ENCODE measurements at places on chromosomes 6 and 20.

GRCh38 chr6:136762022-136762975, 30.0 kb downstream of the MAP3K5 start:
- no peak for DNase-seq

- peak; percentile 68 for DNase-seq
Measured at GRCh38 chr6:68572525-68572924, 62.6 kb upstream of the ADGRB3 start.

- DNase-seq: no peak
Measured at GRCh38 chr20:22823119-22823518, 212.0 kb upstream of the SSTR4 start.

GRCh38 chr20:11158146-11158545, 484.3 kb upstream of the JAG1 start:
- DNase-seq: no peak

GRCh38 chr20:4661191-4661590, 60.5 kb upstream of the PRND start:
- no peak for DNase-seq

- DNase-seq: no peak
Measured at GRCh38 chr20:52601295-52601971, 370.7 kb upstream of the TSHZ2 start.

DNA sequence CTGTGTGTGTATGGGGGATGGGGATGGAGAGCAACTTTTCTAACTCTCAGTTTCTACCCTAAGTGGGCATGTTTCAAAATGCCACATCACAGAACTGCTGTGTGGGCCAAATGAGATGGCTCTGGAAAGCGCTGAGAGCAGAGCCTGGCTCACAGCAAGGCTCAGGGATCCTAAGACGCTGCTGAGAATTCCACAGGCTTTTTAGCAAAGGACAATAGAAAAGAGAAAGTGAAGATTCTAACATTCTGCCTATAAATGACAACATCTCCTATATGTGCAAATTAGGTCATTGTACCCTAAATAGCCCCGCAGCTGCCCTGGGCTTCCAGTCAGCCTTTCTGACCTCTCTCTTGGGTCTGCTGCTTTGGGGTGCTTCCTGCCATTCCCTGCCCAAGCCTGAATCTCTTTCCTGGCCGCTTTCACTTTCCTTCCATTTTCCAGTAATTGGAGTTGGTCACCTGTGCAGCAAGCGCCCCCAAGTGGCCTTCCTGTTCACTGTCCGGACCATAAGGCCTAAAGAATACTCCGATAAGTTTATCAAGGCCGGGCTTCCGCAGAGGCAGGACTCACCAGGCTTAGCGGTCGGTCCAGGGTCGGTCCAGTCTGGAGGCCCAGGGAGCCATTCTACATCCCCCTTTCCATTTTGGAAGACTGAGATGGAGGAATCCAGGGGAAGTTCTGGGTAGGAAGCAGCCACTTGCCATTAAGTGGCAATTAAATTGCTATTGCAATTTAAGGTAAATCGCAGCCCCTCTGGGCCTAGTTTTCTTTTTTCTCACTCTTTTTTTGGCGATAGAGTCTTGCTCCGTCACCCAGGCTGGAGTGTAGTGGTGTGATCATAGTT, 6.7 kb upstream of the DDR1 start:
- DNase-seq: no peak

DNA sequence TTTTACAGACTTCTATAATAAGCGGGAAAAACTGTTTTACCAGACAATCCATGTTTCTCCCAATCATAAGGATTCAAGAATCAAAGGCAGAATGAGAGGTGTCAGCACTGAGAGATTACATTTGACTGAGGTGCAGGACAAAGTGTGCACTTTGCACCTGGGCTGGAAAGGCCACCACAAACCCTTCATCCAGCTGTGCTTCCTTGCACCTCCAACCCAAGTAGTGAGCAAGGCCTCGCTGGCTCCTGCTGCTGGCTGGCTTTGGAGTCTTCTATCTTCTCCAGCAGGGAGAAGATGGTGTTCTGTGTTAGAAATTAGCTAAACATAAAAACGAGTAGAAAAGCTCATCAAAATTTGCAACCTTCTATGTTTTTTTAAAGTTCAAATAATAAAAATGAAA, 77.7 kb downstream of the CHD6 start:
- no peak for DNase-seq

DNA sequence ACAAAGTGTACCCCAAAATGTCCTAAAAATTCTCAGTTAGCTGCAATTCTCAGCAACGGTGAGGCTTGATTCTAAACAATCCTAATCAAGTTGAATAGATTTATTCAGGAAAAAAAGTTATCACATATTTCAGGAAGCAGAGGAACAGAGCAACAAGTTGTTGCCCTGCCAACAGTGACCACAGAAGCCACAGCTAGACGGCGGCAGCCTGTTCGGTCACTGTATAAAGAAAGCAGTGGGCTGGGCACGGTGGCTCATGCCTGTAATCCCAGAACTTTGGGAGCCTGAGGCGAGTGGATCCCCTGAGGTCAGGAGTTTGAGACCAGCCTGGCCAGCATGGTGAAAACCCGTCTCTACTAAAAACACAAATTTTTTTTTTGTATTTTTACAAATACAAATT, 171.2 kb upstream of the BMP5 start:
- DNase-seq: no peak

GRCh38 chr20:48897305-48898010, 24.1 kb upstream of the ARFGEF2 start:
- DNase-seq: no peak

GRCh38 chr6:101912311-101912710, 518.8 kb downstream of the GRIK2 start:
- no peak for DNase-seq

DNA sequence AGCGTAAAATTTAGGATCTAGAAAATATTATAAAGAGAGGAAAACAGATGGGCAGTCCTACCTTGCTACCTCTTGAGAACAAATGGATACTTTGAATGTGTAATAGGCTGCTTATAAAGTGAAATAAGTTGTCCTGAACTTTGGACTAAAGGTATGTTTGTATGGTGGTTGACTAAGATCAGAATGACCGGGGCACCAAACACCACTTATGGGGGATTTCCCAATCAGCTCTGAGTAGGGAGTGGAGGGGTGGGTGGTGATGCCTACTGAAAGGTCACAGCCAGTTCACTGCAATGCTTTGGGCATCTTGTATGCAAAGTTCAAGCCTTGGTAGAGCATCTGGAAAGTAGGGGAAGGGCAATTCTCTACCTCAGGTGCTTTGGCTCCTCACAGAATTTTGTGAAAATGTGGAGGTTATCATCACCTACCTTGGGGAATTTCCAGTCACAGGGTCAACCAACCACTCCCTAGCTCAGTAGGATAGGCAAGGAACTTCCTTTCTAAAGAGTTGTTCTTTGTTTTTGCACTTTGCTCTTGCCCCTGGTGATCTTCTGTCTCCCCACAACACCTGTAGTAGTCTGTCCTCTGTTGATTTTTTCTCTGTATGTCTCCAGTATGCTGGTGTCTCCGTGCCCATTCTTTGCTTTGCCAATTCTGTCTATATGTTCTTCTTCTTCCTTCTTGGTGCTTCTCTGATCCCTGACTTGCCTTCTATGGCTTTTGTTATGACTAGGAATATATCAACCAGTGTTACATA, at the start of gene TRIM31:
Gene TRIM31 (minus strand): TSS at position 88 of the 757 bp plus-strand sequence. CDS start 285 bp downstream, outside the sequence.
- no peak for DNase-seq

GRCh38 chr20:58980711-58981627, at the start of gene NELFCD:
TSS of gene NELFCD (plus strand) at chr20:58981256. CDS start at chr20:58981310, 54 bp downstream.
- DNase-seq: no peak

DNA sequence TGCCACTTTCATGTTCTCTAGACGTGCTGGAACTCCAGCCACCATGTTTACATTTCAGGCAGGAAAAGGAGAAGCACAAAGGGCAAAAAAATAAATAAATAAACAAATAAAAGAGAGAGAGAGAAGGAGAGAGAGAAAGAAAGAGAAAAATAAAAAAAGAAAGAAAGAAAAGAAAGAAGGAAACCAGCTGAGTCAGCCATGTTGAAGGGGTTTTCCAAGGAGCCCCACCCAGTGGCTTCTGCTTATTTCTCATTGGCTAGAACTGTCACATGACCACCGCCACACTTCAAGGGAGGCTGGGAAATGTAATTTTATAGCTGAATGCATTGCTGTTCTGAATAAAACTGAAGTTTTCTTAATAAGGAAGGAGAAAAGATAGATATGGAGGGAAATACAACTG, 71.1 kb downstream of the BFSP1 start:
- no peak for DNase-seq

DNA sequence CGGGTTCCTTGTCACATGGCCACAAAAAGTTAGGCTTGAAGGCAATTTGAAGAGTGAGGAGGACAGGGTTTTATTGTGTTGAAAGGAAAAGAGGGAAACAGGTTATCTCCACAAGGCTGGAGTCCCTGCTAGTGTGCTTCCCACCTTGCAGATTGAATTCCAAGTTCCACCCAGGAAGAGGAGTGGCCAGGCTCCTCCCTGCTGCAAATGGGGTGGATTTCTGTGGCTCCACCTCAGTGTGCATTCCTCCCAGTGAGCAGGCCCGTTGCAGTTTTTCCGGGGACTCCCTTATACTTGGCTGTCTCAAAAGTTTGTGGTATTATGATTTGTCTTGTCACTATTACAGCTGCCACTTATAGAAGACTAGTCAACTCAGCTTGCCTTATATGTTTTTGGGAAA, 281.8 kb upstream of the PLCB4 start:
- DNase-seq: no peak

Measured in NCI-H187 treated with DMSO at 0.1 percent for 48 hours (cell line).